ENCODE measurements at places on chromosomes 2 and 18.

DNA sequence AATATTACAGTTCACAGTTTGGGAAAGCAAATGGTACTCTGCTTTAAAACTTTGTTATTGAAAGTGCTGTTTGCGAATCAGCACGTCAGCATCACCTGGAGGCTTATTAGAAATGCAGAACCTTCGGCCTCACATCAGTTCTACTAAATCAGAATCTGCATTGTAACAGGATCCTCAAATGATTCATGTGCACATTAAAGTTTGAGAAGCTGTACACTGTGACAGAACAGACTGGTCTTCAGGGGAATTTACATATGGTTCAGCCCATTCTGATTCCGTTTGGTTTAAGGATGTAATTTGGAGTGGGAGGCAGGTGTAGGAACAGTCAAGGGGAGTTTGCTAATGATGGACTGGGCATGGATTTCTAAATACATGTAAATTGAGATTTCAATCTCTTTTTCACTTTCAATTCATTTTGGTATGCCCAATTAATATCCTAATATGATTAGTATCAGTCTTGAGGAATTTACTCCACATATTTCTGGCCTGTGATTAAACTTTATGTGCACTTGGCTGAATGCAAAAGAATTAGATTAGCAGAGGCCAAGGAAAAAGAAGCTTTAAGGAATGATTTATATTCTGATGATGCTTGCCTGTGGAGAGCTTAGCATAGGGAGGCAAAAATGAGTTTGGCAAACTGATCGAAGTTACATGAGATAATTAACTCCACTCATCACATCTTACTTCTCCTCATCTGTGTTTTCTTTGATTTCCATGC, 248.8 kb downstream of the XIRP2 start:
- DNase-seq, result no peak

- no peak for DNase-seq
Observed at GRCh38 chr2:241456546-241456945, 51.8 kb downstream of the STK25 start.

- DNase-seq, result no peak
Observed at GRCh38 chr2:96204836-96205624, 3.6 kb downstream of the STARD7 start.

GRCh38 chr2:107597507-107597906, 229.2 kb upstream of the RGPD4 start:
- no peak for DNase-seq

- no peak for DNase-seq
Observed at GRCh38 chr18:10705291-10705690, 179.5 kb downstream of the NAPG start.

DNA sequence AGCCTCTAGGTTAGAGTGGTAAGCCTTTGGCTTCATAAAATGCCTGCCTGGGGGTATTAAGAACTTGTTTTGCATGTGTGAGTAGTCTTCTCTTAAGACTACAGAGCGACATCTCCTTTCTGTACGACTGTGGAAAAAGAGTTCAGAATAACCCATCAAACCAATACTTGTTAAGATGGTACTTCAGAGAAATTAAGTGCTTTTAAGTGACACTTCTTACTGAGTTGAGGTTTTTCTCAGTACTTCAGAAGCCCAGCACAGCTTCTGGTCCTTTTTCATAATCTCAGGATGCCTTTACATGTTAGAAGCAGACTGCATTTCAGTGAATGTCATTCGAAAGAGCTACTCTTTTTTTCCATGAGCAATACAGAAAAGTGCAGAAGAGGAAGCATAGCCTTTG, 10.8 kb downstream of the XRCC5 start:
- DNase-seq, result no peak

DNA sequence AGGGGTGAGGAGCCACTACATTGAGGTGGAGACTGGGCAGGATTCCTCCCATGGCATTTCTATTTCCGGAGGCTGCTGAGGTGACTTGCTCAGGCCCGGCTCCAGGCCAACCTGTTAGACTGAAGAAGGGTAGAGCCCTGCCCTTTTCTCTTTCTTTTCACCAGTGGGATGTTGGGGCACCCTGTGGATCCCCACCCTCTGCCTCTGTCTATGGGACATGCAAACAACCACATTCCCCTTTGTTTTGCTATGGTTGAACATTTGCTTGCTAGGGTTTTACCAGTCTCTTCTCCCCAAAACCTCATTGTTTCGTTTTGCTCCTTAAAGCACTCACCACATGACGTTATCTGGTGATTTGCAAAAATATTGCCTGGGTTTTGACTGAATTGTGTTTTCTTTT, 183.3 kb downstream of the ARL4C start:
- no peak for DNase-seq

GRCh38 chr2:219632760-219633105, 5.3 kb downstream of the SLC4A3 start:
- DNase-seq, result no peak

DNA sequence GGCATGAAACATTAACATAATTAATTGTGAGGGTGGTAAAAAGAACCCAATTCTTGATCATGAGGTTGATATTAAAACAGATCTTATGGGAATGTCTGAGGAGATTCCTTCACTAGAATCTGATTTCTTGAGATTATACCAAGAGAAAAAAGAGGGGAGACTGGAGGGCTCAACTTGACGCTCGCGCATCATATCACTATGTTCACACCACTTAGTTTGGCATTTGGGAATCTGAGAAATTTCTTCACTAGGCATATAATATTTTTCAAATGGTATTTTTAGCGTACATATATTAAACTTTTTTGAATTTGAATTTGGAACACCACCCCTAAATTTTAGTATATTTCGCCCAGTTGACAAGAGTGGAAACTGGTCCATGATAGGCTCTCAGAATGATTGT, 140.1 kb downstream of the SATB2 start:
- DNase-seq, result no peak

DNA sequence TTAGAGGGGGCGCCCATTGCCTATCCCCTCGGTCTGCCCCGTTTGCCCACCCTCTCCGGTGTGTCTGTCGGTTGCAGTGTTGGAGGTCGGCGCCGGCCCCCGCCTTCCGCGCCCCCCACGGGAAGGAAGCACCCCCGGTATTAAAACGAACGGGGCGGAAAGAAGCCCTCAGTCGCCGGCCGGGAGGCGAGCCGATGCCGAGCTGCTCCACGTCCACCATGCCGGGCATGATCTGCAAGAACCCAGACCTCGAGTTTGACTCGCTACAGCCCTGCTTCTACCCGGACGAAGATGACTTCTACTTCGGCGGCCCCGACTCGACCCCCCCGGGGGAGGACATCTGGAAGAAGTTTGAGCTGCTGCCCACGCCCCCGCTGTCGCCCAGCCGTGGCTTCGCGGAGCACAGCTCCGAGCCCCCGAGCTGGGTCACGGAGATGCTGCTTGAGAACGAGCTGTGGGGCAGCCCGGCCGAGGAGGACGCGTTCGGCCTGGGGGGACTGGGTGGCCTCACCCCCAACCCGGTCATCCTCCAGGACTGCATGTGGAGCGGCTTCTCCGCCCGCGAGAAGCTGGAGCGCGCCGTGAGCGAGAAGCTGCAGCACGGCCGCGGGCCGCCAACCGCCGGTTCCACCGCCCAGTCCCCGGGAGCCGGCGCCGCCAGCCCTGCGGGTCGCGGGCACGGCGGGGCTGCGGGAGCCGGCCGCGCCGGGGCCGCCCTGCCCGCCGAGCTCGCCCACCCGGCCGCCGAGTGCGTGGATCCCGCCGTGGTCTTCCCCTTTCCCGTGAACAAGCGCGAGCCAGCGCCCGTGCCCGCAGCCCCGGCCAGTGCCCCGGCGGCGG, 1.7 kb downstream of the MYCN start:
- no peak for DNase-seq

- DNase-seq, result no peak
Observed at GRCh38 chr2:192498747-192499146, 304.0 kb upstream of the TMEFF2 start.

DNA sequence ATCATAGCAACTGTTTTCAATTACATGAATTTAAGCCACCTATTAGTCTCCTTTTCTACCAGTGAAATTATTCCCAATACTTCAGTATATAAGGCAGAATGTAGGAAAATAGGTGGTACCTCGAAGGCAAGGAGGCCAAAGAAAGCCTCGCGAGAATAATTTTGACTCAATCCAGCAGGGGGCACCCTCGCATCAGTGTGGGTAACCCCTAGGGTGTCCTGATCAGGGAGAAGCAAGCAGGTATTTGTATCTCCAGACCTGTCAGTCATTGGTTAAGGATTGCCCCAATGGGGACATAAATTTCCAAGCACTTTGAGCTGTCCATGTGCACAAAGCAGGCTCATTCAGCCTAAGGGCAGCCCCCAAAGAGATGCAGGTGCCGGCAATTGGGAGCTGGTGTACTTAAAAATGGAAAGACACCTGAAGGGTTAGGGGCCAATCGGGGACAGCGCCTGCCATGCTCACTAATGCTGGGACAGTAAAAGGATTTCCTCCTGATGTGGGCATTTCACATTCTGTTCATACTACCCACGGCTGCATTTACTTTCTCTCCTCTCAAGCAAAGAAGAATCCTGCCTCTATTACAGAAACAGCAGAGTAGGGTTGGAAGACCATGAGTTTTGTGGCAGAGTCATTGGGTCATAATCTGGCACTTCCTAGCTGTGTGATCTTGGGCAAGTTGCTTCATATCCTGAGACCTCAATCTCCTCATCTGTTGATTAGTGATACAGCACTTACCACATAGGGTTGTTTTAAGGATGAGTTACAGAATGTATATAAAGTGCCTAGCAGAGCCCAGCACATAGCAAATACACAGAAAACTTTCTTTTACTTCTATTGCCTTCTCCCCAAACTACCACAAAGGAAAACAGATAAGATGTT, 136.1 kb downstream of the ICOS start:
- DNase-seq, result peak; percentile 37

GRCh38 chr2:22035361-22035830, 911.6 kb downstream of the TDRD15 start:
- DNase-seq, result no peak

- DNase-seq, result no peak
Observed at GRCh38 chr18:54743605-54743995, 84.7 kb upstream of the RAB27B start.

- no peak for DNase-seq
Observed at GRCh38 chr18:24630346-24630880, 170.0 kb downstream of the HRH4 start.

DNA sequence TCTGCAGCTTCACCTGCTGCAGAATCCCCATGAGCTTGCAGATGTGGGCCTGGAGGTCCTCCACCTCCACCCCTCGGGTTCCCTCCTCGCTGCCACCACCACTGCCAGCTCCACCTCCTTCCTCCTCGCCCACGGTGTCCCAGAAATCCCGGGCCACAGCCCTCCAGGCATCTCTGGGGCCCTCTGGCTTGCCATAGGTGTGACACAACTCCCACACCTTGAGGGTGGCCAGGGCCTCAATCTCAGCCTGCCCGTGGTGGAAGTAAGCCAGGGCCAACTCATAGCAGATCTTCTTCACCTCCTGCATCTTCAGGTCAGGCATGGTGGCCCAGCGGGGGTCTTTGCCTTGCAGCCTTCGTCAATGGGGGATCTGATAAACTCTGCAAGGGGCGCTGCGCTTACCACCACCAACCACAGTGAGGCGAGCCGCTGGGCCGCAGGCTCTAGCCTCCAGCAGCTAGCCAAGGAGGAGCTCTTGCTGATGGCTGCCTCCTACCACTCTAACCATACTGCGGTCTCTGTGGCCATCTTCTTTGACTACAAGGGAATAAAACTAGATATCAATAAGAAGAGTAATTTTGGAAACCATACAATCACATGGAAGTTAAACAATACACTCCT, 36.1 kb upstream of the ANKRD62 start:
- DNase-seq, result no peak

GRCh38 chr2:61720911-61721310, 132.9 kb downstream of the FAM161A start:
- no peak for DNase-seq

DNA sequence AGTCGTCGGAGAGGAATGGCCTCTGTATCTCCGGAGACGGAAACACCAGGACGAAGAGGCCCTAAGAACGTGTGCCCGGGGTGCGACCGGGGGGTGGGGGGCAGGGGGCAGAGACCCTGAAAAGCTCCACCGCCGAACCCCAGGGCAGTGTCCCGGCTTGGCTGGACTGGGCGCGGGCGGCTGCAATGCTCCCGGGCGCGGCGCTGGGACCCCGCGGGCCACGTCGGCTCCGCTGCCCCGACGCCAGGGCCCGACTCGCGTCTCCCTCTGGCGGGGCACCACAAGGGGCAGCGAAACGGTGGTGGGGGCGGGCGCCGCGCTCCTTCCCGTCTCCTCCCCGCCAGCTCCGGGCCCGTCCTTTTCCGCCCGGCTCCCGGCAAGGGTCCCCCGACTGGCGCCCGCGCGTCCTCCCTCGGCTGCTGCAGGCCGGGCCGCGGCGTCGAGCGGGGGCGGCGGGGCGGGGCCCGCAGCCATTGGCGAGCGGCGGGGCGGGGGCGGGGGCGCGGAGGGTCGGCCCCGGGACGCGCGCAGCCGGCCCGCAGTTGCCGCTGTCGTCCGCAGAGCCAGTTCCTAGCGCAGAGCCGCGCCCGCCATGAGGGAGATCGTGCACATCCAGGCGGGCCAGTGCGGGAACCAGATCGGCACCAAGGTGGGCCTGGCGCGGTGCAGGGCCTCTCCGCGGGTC, at the start of gene TUBB6:
Gene TUBB6, plus strand, starts transcription at position 541 of the 685 bp plus-strand sequence. Its CDS starts 52 bp downstream, at position 593.
- DNase-seq, result no peak

DNA sequence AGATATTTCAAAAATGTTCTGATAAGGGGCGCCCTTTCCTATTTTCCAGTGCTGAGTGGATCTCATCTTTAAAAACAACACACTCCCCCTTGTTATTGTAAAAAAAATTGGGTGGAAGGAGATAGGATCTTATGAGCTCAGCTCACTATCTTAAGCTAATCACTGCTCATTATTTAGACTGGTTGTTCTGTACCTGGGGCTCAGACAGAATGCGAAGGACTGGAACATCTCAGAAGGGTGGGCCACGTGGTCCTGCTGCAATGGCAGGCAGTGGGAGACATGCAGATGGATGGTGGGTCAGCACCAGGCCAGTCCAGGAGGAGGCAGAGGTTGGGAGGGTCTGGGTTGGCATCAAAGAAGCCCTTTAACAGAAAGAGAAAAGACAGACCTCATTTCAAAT, 48.3 kb upstream of the GPR155 start:
- no peak for DNase-seq

DNA sequence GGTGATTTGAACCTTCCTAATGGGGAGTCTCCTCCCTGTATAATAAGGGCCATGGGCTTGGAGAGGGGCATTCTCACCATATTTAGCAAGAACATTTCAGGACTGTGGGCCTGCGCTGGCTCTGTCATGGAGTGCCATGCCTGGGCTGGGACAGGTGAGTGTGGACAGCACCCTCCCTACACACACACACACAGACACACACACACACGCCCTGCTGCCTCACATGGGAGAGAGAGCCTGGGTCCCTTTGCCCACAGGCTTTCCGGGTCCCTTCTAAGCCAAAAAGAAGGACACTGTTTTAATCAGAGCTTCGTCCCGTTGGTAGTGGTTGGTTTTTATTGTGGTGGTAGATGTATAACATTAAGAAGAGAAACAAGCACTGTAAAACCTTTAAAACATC, 31.4 kb upstream of the TMEM87B start:
- DNase-seq, result no peak

All from stimulated activated CD4-positive, alpha-beta T cell treated with anti-CD3 and anti-CD28 coated beads, TNF-alpha, amount 100 ng/mL, for 4 hours (primary cell).